Fibroblast of skin of left quadriceps (primary cell): ENCODE measurements at places on chromosomes 3 and 15.

GRCh38 chr3:49867871-49868321, 1.8 kb downstream of the CAMKV start:
- peak; percentile 5 for DNase-seq

DNA sequence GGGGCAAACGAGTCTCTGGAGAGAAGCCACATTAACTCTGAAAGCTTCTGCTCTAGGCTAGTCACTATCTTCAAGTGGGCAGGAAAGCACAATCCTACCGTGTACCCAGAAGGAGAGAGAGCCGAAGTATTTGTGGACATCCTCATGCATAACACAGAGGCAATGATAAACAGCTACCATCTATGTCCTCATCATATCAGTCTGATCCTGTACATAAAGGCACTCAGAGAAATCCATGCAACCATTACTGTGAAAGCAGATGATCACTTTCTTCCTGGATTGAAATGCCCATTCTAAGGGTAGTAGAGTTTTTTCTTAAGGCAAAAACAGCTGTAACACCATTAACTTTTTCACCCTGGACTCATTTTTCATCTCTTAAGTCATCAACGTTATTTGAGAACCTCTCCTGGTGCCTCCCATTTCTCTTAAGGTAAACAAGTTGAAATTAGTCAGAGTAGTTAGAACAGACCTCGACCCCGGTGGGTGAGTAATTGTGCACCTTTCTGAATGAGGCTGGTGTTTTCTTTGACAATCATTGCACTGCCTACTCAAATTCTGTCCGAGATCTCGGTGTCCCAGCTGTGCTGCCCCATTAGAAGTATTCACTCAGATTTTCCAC, 327.4 kb downstream of the SHQ1 start:
- no peak for DNase-seq

DNA sequence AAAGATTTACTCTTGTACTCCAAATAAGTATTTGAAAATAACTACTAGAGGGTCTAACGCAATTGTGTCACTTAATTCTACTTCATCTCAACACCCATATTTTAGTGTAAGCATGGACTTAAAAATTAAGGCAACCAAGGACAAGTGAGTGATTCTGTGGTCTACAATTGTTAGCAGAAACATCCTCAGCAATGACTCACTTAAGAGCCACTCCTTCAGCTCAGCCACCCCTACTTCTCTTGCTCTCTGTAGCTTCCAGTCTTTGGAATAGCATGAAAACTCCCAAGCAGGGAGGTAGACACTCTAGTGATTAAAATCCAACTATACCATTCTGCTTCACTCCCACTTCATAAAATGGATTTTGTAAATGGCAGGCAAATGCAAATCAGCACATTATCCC, 116.0 kb upstream of the LRRN1 start:
- DNase-seq: no peak

GRCh38 chr15:63274427-63274826, 3.0 kb upstream of the APH1B start:
- DNase-seq: no peak

- no peak for DNase-seq
Observed at GRCh38 chr15:44500555-44500954, 36.4 kb upstream of the EIF3J start.

DNA sequence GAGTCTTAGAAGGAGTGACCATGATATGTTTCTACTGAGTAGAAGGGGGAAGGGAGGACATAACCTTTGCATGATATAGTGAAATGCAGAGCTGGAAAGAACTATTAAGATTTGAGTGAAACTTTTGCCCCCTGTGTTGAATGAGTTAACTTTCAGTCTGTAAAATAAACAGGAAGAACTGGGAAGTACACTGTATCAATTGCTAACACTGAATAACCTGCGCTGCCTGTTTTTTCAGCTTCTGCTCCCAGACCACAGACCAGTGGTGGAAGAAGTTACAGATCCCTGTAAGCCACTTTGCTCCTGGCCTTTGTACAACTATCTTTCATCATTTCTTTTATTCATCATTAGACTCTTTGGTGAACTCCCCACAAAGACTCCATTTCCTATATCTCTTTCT, 3.6 kb upstream of the LRCH3 start:
- no peak for DNase-seq

- no peak for DNase-seq
Observed at GRCh38 chr3:134028486-134029255, 1.1 kb downstream of the SLCO2A1 start.

DNA sequence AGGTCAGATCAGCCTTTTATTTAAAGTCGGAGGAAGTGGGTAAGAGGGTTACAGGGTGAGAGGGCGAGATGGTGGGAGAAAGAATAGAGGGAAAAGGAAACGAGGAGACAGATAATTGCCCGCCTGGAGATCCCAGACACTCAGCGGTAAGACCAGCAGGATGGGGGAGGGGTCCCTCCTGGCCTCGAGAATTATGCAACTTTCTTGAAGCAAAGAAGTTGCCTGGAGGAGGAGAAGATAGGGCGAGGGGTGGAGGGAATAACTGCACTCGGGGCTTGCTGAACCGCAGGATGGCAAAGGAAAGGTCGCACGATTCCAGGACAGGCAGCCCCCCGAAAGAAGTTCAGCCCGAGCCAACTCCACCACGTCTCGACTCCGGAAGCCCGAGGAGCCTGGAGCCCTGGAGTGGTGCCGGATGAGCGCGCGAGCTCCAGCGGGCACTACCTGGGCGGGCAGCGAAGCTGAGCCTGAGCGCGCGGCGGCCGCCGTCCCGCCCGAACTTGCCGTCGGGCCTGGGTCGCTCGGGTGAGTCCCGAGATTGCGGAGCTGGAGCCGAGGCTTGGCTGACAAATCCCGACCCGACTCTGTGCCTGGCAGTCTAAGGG, 402 bp downstream of the WWTR1 start:
- DNase-seq: peak; percentile 46

DNA sequence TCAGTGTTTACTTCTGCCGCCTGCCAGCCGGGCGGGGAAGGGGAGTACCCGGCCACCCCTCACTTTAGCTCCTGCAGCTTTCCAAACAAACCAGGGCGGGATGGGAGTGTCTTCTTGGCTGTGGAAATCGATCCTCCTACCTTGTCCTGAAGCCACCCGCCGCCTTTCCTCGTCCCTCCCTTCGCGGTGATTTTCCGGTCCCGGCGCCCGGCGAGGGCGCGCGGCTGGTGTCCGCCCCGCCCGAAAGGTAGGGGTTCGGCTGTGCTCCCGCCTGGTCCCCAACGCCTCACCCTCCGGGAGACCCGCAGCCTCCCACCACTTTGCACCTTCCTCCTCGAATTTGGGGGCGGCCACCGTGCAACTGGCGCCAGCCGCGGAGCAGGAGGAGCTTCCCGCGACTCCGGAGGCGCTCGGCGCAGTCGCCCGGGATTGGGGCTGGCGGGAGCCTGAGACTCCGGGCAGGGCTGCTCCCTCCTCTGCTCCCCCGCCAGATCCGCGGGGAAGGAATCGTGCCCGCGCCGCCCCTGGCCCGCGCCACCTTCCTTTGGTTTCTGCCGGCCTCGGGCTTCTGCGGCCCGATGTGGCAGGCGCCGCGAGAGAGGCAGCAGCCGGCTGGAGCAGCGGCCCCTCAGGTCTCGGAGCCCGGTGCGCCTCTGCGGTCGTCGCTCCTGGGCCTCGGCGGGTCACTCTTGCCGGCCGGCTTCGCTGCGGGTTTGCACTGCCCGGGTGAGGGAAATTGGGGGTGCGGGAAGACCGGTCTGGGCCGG, 30.7 kb upstream of the ST3GAL6 start:
- DNase-seq: no peak

GRCh38 chr15:75640483-75641178, 607 bp upstream of the IMP3 start:
- no peak for DNase-seq

GRCh38 chr3:67381667-67382272, 272.6 kb downstream of the SUCLG2 start:
- peak; percentile 13 for DNase-seq

DNA sequence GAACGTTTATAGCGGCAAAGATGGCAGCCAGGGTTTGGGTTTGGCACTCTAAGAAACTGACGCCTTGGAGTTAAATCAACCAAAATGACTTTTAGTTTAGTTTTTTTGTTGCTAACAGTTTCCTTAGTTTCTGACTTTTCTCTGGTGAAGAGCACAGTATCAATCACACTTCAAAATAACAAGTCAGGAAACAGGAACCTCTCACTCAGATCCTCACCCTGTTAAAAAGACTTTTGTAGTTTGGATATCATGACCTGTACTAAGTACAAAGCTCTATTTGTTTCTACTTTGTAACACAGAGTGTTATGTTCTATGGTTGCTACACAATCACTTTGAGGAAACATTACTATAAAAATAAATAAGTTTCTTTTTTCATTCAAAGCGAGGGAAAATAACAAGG, 51.1 kb downstream of the ATP10A start:
- DNase-seq: no peak

DNA sequence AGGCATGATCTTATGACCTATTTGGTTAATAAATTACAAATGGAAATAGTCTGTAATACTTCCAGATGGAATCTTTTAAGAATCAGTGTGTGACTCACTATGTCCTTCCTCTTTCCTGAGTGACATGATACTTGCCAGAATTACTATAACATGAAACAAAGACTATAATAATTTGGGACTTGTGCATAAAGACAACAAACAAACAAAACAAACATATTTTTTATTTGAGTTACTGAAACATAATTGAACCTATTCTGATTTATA, 1268.1 kb downstream of the OTOL1 start:
- DNase-seq: no peak

- no peak for DNase-seq
Observed at GRCh38 chr3:146416366-146416765, 53.0 kb downstream of the PLSCR2 start.

DNA sequence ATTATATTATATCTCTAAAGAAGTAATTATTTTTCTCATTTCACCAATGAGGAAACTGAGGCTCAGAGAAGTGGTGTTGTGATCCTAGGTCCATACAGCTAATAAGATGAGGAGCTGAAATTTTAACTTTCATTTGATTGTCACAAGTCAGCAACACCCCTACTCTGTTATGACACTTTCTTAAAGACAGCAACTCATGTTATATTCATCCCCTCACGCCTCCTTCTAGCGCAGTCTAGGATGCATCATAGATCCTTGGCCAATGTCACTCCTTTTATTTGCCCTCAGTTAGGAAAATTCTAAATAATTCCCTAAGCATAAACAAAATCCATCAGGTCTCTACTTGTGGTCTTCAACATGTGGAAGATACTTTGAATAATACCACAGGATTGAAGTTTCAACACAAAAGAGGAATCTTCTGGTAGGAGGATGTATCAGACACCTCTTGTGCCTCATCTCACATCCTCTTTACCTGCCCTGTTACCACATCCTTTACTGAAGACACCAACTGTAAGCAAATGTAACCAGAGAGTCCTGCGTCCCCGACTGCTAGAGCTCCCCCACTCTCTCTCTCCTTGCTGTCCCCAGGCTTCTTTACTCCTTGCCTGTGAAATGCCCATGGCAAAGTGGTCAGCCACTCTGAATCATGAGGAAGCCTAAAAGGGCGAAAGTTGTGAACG, 53.7 kb downstream of the TRIM42 start:
- DNase-seq: no peak

DNA sequence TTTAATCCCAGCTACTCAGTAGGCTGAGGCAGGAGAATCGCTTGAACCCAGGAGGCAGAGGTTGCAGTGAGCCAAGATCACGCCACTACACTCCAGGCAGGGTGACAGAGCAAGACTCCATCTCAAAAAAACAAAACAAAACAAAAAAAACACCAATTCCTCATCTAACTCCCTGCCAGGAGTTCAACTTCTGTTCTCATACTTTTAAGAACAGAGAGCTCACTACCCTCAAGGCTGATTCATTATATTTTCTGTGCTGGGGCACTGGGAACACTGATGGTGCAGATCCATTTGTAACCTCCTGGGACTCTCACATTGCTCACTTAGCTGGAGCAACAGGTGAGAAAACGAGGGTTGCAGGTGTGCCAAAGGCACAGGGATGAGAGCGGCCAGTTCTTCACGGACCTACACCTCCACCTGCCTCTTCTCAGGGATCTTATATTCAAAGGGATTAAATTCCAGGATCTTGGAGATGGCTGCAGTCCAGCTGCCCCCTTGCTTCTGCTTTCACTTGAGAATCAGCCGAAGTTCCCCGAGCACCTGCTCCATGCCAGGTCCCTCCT, 12.3 kb upstream of the CSK start:
- no peak for DNase-seq

GRCh38 chr3:51747840-51748239, 31.2 kb downstream of the IQCF6 start:
- no peak for DNase-seq

DNA sequence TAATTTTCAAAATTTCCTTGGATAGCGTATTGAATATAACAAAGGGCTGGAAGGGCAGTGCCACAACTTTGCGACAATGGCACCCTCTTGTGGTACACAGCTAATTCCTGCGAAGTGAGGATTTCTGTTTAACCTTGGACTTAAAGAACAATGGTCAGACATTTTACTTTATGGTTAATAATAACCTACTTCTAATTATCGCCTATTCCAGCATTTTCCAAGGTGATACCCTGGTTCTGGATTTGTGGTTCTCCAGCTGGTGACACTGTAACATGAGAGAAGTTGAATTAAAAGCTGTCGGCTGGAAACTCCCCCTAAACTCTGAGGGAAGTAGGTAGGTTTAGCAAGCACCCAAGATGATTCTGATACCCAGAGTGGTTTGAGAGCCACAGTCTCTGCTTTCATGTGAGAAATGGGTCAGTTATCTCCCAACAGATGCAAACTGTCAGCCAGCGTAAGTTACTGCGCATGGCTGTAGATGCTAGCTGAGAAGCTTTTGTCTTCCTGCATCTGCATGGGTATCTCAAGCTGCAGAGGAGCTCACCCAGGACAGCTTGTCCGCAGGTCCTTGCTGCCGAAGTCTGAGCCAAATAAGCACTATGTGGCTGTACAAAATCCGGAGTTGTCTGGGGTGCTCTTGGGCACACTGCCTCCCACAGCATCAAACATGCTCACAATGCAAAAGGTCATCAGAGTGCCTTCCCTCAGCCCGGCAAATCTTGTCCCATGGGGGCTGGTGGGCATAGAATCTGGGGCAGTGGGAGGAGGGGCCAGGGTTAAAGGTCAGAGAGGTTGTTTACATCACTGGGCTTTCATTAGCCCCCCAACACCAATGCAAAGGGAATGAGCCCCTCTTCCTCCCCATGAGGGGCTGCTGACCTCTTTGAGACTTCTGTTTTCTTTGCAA, 6.6 kb upstream of the CHSY1 start:
- no peak for DNase-seq

DNA sequence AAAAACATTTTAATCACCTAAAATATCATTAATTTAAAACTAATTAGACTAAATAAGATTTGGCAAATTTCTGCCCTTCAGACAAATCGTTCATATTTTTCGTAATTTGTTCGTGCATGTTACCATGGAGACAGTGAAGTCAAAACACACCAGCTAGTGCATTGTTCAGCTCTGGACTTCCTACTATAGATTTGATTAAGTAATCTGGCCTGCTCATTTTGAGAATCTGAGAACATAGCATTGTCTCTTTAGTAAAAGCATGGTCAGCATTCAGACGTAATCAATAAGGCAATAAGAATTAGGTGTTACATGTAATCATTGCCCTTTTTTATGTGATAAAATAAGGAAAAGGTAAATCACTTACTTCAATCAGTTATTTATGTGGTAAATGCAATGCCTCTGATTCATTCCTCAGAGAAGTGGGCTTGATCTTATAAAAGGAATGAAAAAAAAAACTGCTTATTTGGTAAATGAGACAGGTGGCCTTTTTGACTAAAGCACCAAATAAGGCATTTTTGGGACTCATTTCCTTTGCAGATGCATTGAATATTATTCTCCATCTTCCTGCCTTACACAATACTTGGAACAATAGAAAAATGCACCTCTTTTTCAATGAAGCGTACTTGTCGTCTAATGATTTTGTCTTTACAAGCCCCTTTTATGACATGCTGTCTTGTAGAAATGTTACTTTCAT, 84.5 kb upstream of the FNDC3B start:
- no peak for DNase-seq

GRCh38 chr3:14170531-14171159, 7.8 kb downstream of the XPC start:
- peak; percentile 92 for DNase-seq
